ENCODE measurements at places on chromosomes 3 and 15.

DNA sequence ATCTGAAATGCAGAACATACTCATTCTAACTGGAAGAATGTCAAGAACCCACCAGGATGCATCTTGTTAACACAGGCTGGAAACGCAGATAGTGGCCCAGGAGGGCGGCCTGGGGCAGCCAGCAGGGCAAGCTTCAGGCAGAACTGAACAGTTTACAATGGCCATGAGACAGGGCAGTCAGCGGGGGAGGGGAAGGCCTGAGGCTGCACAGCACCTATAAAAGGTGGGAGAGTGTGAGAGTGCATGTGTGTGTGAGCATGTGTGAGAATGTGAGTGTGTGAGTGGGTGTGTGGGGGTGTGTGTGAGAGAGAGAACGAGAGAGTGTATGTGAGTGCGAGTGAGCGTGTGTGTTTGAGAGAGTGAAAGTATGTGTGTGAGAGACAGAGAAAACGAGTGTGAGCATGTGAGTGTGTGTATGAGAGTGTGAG, 26.8 kb upstream of the SLCO2A1 start:
- no peak for DNase-seq

DNA sequence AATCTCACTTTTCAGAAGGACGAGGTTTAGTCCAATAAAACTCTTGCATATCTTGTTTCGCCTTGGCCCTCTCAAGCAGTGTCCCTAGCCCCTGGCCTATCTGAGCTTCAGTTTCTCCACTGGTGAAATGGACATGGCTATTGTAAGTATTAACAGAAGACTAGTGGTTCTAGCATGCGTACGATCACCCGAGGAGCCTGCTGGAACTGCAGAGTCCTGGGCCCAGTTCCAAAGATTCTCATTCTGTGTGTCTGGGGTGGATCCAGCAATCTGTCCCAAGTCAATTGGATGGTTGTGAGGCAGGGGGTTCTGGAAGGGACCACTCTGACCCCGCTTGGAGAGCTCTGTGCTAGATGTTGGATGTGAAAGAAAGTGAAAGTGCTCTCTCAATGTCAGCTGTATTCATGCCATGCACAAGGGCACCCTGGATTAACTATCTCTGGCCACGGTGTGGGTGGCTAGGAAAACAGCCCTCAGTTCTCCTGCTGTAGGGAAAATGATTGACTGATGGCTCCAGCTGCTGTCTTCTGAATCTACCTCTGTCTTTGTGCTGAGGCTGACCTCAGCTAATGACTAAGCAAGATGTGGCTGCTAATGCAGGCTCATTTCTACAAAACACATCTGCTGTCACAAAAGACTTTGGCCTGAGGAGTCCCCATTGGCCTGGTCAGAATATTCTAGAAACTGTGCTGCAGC, 1.9 kb upstream of the PLA1A start:
- DNase-seq = no peak

DNA sequence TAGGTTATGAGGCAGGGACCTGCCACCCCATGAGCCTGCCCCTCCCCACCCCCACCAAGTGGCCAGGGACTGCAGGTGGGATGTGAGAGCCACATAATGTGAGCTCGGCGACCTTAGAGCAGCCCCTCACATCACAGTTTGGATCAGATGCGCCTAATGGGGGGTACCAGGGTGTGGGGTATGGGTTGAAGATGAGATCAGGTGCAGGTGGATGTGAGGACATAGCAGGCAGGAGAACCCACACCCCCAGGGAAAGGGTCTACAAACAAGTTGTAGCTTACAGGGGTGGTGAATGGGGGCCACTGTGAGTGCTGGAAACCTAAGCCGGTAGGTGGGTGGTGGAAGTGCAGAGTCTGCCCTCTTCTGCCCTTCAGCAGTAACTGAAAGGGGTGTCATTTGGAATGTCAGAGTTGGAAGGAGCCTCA, 94.0 kb downstream of the CORO2B start:
- no peak for DNase-seq

GRCh38 chr3:191388823-191389222, 58.5 kb upstream of the UTS2B start:
- DNase-seq = no peak

DNA sequence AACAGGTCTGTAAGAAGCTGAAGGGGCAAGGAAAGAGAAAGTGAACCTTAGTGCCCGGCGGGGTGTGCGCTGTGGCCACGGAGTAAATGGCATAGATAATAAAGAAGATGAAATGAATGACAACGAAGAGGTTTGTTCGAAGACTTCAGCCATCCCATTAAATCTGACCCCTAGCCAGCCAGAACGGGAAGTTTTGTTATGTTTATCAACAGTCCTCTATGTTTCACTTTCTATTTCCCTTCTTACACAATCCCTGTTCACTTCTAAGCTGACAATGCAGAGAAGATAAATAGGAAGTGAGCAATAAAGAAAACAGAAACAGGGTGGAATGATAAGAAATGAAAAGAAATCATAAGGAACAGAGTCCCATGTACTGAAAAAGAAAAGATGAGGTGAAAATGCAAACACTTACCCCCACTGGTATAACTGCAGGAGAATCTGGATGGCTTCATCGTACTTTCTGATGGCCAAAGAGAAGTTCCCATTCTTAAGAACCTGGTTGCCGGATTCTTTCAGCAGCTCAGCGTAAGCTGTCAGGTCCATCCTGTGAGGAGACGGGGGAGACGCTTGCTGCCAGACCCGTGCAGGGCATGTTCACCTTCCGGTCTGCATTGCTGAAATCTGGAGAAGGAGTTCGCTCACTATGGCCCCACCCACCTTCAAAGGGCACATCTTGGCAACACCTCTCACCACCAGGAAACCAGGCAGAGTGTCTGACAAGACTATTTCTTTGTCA, 36.8 kb downstream of the TRANK1 start:
- DNase-seq = peak; percentile 55

DNA sequence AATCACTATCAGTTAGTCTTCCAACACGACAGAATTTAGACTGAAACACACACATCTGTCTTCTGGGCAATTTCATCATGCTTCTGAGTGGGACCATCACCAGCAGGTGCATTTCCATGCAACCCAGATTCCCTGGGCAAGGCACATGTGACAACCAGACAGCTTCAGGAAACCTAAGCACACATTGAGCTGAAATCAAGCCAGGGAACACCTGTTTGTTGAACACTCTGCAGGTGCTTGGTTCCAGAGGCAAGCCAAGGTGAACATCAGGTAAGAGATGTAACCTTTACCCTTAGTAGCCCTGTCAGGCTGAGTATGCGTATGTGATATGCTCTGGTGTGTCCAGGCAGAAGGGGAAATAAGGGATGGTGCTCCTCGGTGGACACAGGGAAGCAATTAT, 3.3 kb upstream of the PSMD2 start:
- no peak for DNase-seq

DNA sequence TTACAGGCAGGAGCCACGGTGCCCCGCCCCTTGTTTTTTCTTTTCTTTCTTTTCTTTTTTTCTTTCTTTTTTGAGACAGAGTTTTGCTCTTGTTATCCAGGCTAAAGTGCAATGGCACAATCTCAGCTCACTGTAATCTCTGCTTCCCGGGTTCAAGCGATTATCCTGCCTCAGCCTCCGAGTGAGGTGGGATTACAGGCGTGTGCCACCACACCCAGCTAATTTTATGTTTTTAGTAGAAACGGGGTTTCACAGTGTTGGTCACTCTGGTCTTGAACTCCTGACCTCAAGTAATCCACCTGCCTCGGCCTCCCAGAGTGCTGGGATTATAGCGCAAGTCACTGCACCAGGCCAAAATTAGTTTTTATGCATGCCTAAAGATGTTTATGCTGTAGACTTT, 2.5 kb downstream of the RPL35A start:
- no peak for DNase-seq

GRCh38 chr15:67134067-67134838, 68.9 kb downstream of the SMAD3 start:
- DNase-seq = no peak

DNA sequence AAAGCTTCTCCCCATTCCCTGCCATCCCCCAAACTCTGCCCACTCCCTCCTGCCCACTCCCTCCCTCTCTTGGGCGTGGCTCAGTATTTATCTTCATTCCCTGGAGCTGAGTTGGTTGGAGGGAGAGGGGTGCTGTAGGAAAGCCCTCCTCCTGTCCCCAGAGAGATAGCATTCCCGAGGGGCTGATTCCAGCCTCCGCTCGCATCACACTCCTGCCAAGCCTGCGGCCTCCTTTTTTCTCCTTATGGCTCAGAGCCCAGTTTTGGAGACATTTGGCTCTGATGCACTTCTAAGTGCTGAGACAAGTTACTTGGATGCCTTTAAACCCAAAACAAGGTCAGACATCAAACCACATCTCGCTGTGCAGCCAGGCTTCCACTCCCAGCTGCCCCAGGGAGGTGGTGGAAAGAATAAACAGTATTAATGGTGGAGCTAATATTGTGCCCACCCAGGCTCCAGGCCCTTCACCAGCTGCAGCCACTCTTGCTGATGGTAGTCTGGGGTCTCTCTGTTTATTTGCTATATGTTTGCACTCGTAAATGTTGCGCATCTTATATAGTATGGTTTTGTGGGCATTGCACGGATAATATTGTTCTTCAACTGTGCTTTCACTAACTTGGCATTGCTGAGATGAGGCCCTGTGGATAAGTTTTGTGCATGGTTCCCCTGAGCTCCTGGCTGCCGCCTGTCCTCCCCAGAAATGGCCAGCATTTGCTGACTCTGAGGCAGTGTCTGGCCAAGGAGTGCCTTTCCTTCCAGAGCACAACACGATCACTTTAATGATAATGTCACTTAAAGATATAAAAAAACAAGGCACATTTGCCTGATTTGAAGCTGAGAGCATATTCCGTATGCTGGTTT, 157.2 kb downstream of the LRRC28 start:
- peak; percentile 78 for DNase-seq

DNA sequence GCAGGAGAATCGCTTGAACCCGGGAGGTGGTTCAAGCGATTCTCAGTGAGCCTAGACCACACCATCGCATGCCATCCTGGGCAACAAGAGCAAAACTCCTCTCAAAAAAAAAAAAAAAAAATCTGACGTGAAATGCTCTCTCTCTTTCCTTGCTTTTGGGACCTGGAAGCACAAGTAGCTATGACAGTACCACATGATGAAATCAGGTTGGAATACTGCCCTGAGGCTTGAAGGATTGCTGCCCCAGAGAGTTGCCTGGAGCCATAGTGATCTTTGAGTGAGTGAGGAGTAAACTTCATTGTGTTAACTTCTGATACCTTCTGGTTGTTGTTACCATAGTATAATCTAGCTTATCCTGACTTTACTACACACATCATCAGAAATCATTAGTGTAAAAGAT, 23.3 kb downstream of the AKAP13 start:
- DNase-seq = no peak

GRCh38 chr3:16309558-16309957, 44.5 kb downstream of the OXNAD1 start:
- no peak for DNase-seq

GRCh38 chr3:45056608-45057301, 30.7 kb downstream of the CLEC3B start:
- DNase-seq = no peak

DNA sequence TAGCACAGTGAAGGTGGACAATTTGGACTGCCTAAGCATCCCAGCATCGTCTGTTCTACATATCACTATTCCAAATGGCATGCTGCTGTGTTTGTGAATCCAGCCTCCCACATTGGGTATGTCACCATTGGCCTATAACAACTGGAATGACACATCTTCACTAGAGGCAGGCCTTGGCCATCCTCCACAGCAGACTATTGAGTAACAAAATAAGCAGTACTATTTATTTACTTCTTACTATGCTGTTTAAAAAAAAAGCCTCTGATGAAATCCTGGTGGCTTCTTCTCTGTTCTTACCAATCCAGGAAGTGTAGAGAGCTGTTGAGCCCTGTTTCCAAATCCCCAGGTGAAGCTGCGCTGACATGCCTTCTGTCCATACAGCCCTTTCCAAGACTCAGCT, 30.6 kb upstream of the CERS3 start:
- DNase-seq = peak; percentile 34

- no peak for DNase-seq
These were observed 71.3 kb downstream of the WNT7A start for GRCh38 chr3:13808550-13808949.

DNA sequence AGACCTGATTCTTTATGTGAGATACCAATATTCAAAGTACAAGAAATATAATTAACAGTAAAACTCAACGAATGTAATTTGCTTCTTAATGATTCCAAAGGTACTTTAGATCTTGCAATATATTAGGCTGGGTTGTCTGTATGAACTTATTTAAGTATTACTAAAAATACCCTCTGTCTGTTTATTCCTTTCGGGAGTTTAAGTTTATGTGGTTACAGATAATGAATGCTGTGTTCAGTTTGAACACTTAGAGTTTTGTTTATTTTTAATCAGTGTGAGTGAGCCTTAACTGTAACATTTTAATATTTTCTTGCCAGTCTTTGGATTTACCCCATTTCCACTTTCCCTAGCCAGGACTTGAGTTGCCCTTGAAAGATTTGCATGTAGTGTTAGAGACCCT, 3.5 kb downstream of the PDE8A start:
- no peak for DNase-seq

DNA sequence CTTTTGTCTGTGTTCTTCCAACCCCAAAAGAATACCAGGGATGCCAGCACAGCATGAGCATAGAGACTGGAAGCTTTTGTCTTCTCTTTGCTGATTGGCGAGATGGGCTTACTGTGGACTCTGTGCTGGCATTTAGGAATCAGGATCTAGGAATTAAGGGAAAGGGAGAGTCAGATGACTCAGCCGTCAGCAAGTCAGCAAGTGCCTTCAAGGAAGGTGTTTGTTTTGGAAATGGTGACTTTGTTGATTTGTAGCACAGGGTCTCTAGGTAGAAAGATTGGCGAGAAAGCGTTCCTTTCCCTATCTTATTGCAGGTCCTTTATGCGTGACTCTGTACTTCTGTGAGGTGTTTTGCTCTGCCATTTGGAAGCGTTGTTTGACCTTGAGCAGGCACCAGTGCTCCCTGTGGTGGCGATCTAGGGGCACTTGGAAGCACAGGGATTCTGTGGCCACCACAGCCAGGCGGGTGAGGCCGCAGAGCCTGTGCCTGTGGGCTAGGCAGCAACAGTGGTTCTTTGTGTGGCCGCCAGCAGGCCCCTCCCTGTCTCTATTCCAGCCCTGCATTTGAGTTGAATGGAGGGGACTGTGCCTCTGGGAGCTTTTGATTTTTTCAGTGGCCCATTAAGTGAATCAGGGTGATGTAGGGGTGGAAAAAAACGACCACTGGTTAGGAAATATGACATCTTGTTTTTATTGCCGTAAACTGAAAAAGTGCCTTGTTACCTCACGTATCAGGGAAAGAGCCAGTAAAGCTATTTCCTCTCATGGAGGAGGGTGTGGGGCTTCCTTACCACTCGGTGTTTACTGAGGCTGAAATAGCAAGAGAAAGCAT, 19.0 kb downstream of the FAN1 start:
- DNase-seq = no peak

- DNase-seq = no peak
These were observed 40.4 kb upstream of the SKOR1 start for GRCh38 chr15:67784856-67785430.

GRCh38 chr15:75195766-75196241, 5.9 kb upstream of the C15orf39 start:
- no peak for DNase-seq

DNA sequence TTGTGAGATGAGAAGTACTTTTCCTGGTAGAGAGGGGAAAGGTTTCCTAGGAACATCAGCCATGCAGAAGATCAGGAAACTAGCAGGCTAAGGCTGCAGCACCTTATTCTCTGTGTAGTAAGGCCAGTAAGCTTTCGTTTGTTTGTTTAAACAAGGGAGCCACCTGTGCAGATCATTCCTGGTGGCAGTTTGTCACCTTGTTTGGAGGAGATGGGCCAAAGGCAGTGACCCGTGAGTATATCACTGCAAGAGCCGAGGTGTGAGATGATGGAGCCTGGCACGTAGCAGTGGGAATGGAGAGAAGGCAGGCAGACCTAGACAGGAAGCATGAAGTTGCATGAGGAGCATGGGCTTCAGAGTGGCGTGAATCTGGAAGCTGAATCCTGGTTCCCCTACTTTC, 19.6 kb downstream of the ATG7 start:
- no peak for DNase-seq

All from muscle of back (tissue), 13 donors.